ENCODE measurements at places on chromosomes 2 and 18.

DNA sequence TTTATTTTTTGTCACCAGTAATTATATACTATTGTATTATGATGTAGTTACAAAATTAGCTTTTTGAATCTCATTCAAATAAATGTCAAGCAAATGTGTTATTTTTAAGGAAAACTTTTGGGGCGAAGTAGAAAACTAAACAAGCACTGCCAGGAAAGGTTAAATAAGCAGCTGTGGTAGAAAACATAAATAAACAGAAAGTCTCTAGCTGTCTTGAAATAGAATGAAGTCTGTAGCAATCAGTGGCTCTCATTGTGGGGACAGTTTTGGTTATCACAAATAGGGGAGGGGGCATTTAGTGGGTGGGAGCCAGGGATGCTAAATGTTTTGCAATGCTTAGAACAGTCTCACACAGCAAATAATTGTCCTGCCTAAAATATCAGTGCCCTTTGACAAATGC, 3.4 kb downstream of the INSIG2 start:
- no peak for DNase-seq

DNA sequence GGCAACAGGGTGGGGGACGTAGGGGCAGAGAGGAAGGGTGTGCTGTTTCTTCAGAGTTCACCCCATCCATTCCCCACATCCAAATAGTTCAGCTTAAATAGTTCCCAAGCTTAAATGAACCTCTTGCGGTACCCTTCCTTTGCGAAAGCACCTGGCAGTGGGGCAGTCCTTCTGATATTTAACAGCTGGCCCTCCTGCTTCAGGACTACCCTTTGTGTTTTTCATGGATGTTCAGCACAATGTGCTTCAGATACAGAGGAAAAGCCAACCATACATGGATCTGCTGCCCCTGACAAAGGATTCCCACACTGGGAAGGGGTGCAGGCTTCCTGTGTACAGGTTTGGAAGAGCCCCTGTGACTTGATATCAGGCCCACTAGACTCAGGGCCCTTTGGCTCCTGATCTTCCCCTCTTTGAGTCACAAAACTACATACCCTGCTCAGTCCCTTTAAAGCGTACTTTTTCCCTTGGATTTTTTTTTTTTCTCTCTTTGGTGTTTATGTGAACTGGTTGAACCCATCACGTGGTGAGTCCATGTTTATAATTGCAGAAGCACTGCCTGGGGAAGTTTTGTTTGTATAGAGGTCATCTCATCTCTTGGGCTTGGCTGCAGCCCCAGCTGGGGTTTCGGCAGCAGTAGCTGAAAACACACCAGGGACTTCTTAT, 45.3 kb upstream of the IGFBP5 start:
- DNase-seq: peak; percentile 93

GRCh38 chr2:220855296-220855695, 716.8 kb downstream of the EPHA4 start:
- no peak for DNase-seq

DNA sequence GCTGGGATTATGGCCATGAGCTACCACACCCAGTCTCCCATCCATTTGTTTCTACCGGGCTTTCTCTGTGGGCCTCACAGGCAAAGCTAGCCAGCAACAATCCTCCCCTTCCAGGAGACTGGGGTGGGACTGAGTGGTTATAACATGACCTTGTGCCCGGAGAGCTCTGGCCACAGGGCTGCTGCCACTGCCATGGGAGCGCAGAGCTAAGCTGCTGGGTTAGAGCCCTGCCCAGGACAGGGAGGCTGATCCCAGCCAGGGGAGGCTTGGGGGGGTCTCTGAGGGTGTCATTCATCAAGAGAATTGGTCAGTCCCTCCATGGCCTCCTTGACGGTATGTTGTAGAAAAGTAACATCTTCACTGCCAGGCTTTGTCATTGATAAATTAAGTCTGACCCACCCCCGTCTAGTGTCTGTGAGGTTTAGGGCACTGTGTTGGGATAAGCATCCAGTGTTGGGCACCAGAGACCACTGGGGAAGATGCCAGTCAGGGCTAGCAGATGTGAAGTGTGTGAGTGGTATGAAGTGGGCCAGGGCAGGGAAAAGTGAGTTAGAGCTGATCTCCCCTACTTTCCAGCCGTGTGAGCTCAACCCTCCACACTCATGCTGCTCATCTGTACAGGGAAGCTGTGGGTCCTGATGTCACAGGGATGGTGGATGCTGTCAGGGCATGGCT, 368.4 kb upstream of the HS6ST1 start:
- no peak for DNase-seq

- DNase-seq: no peak
These were observed 133.2 kb downstream of the NCK2 start for GRCh38 chr2:105877945-105878344.

GRCh38 chr18:43108882-43109281, 6.6 kb downstream of the RIT2 start:
- no peak for DNase-seq

DNA sequence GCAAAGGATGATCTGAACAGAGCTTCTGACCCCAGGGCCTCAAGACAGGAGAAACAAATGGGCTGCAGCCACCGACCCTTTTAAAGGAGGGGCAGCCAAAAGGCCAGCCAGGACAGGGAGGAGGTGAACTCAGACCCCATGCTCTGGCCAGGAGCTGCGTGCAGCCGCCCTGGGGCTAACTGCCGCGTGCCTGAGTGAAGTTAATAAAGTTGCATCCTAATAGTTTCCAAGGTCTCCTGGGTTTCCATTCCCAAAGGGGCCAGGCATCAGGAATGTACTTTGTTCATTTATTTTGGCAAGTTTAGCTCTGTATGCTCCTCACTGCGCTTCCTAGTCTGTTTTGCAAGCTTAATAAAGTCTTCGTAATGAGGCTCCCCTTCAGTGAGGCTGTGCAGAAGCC, 60.7 kb downstream of the EN1 start:
- DNase-seq: no peak

DNA sequence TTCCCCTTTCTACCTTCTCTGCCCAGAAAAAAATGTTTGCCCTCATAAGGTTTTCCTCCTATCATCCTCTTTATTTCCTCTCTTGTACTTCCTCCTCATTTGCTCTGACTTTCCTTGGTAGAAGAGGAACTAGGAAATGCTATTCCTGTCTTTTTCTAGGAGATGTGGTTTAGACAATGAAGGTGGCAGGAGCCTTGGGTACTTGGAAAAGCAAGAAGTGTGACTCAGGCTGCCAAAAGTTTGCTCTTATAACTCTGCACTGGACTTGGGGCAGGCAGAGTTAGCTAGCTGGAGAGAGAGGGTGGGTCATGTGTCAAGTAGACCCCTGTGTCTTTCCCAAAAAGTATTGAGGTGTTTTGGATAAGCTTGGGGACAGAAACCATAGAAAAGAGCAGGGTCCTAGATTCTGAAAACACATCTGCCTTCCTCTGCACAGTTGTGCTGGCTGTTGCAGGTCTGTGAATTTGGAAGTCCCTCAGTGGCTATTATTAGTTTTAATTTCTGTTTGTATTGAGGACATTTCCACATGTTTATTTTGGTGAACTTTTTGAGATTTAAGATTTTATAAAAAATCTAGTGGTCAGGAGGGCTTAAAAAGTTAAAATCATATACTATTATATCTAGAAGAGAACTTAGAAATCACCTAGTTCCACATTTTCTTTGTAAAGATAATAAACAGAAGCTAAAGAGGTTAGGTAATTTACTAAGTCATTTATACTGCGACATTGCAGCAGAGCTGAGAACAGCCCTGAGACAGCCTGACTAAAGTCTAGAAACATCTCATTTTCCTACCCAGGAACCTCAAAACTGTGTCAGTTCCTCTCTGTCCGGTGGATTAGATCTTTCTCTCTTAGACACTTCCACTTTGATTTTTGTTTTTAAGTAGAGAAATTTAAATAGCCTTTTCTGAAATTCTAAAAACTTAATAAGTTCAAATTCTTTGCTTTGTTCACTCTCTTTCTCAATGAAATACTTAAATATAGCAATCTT, 16.0 kb downstream of the INSIG2 start:
- DNase-seq: no peak

GRCh38 chr2:28818053-28818452, 7.4 kb downstream of the SPDYA start:
- DNase-seq: no peak

GRCh38 chr18:59311631-59312030, 6.8 kb downstream of the CPLX4 start:
- DNase-seq: no peak

GRCh38 chr18:68874361-68874760, 76.5 kb downstream of the CCDC102B start:
- DNase-seq: peak; percentile 46

GRCh38 chr2:215969131-215969841, 44.1 kb downstream of the MREG start:
- peak; percentile 8 for DNase-seq

GRCh38 chr2:154336201-154336600, 362.3 kb upstream of the KCNJ3 start:
- DNase-seq: no peak

DNA sequence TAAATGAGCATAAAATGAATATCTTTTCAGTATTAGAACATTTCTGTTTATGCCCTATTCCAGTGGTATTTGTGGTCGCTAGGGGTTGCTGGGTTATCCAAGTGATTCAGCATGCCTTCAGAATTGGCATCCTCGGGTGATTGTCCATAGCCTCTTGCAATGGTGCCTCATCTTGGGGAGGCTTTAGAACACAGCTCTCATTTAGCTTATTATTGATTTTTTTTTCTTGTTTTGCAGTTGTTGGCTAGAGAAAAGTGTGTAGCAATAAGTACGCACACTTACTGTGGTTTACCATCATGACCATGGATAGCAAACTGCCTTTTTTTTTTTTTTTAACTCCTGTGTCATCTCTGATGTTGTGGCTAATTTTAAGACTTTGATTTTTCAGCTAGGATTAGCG, 33.6 kb downstream of the PLEKHA3 start:
- no peak for DNase-seq

- DNase-seq: no peak
These were observed 13.8 kb downstream of the FANCL start for GRCh38 chr2:58227171-58227917.

DNA sequence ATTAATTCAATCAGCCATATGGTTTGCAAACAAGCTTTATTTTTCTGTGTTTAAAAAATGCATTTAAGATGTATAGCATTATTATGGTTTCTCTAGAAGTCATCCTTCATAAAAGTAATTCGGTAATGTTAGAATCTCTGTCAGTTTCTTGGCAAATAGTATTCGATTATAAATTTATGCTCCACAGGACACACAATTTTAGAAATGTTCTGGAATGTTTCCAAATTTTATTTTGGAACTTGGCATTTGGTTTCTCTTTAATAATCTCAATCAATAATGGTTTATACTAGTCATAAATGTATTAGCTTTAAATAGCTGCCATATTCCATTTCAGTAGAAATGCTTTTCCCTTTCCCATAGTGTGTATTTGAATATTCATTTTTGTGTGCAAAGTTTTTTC, 156.4 kb downstream of the PLCL1 start:
- DNase-seq: no peak

DNA sequence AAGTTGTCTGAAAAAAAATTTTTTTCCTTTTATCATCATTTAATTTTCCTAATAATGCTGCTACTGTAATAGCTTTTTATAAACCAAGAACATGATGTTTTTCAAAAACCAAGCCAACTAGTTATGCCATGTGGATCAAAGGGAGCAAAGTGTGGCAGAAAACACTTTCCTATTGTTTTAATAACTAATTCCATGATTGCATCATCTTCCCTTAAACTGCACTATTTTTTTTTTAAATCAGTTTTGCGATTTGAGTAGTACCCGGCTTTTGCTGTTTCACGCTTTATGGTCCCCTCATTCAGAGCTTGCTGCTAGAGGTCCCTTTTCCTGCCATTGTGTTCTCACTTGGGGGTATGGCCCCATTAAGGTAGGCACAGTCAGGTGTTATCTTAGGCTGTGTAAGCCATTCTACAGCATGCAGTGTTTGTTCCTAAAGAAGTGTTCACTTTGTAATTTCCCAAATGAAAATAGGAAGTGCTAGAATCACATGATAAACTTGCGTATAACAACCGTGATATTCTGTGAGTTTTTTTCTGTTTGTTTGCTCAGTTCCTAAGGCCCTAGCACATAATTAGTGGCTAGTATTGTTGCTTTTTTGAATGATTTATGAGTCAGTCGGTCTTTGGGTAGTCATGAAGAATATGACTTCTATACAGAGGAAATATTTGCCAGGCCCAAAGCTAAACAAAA, 225.8 kb downstream of the PTGR3 start:
- no peak for DNase-seq

- peak; percentile 54 for DNase-seq
These were observed 14.1 kb downstream of the RIF1 start for GRCh38 chr2:151423760-151424159.

Measured in fibroblast of villous mesenchyme (primary cell).